Nephron progenitor cell (in vitro differentiated cells): ENCODE measurements at places on chromosomes 6 and 20.
A peak's percentile ranks its signal among the peaks of the same experiment; 100 is the strongest.

DNA sequence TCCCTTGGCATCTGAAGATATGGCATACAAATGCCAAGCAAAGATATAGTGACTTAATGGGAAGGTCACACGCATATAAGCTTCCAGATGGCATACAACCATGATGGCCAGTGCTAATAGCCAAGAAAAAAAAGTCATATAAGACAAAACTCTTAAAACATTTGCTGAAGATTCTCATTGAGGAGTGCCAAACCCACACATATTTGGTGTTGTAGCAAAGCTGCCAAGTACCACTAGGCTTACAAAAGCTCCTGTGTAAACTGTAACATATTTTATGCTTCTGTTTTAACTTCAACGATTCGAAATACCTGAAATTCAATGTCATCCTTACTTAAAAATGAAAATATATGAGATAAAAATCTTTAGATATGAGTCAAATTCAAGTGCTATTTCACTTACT is 123.0 kb downstream of the HMGCLL1 start:
- DNase-seq, result no peak

- DNase-seq, result peak; percentile 85
Measured at GRCh38 chr20:38805502-38805957, at the start of gene PPP1R16B. PPP1R16B (plus strand) TSS chr20:38805697; CDS start chr20:38835926, 30,229 bp downstream.

DNA sequence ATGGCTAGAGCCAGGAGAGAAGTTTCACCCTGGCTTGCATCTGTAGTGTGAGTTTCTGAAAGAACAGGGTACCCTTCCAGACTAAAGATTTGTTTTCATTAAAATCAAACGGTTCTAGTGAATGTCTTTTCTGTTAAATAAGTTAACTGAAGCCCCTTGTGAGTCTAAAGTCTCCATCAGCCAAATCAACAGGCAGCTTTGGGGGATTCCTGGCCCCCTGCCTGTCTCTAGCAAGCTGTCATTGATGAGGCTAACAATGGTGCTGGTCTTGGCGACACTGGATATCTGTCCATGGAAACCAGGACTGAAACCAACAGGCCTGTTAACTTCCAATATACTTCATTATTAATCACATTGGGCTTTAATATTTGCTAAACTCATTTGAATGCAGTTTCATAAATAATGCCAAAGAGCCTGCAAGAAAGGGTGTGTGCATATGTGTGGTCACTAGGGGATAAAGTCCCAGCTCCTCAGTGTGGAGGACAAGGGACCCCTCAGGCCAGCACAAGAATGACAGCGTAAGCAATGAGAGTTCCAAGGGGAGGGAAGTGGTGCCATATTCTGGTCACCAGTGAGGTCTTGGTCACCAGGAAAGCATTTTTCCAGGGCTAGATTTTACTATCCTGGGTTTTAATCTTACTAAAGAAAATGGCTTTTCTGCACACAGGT is 9.1 kb upstream of the RNF182 start:
- no peak for DNase-seq

DNA sequence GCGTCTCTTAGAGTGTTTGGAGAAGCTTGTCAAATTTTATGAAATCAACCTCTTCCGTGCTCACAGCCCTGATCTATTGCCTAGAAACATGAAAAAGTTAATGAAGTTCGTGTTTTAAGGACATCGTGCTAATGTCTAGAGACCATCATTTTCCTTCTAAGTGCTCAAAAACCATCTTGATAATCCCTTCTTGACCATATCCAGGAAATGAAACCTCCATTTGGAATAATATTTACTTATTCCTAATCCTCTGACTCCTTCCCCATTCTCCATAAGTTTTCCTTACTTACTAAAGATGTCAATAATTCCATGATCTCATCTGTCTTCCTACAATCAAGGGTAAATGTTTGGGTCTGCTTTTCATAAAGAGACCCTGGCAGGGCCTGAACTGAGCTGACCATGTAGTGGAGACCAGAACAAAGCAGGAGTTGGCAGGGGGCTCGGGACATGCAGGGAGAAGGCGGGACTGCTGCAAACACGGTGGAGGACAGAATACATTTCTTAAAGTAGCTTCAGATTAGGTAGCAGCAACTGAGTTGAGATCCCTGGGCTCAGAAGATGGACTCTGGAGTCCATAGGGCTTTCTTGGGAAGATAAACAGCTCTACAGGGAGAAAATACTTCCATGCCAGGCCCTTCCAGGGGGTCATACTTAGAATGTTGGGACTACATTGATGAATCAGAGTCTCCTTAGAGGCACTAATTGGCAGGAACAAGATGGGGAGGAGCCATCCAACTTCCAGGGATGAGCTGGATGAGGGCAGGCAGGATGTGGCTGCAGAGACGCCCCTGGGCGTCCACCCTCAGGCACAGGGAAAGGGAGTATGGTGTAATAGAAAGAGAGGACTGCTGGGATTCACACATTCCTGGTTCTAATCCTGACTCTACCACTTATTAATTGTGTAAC is 100.7 kb downstream of the RIN2 start:
- no peak for DNase-seq

- DNase-seq, result no peak
Measured at GRCh38 chr6:31426395-31427354, 23.3 kb downstream of the MICA start.

GRCh38 chr6:133980168-133980567 is 27.1 kb downstream of the TBPL1 start:
- no peak for DNase-seq

DNA sequence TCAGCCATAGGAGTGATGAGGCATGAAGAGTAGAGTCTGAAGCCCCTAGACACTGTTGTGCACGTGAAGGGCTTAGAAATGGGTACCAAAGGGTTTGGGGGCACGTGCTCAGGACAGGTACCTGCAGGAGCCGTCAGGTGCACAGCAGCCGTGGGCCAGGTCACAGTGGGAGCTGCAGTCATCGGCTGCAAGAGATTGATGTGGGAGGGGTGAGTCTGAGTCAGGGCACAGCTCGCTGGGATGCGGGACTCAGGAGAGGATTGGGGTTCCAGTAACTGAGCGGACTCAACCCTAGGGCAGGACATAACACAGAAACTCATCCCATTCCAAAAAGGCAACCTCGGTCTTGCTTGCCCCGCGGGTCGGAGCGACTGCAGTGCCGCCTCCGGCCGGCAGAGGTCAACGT is 1.1 kb downstream of the DLK2 start:
- DNase-seq, result no peak

- no peak for DNase-seq
Measured at GRCh38 chr6:129490521-129491255, 219.3 kb downstream of the ARHGAP18 start.

DNA sequence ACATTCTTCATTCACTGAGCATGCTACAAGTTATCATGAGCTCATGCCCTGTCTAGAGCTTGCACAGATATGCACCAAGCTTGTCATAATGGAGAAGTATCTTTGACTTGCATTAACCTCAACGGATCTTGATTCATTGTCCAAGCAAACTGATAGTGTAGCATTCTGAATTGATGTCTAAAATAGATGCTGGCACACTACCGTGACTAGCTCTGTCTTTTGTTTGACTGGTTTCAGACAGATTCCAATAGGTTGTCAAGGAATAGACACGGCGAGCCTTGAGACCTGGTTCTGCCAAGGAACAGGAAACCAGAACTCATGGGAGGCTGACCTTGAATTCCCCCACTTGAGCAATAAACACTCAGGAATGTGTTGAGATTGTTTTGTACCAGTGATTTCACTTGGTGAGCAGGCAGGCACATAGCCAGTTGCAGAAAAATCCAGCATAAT is 1153.1 kb upstream of the GJE1 start:
- no peak for DNase-seq

GRCh38 chr6:22940581-22941290 is 371.4 kb downstream of the HDGFL1 start:
- DNase-seq, result no peak

- no peak for DNase-seq
Measured at GRCh38 chr6:85482206-85482904, 32.5 kb downstream of the NT5E start.

GRCh38 chr20:53561505-53561904 is 32.1 kb downstream of the ZNF217 start:
- DNase-seq, result no peak

DNA sequence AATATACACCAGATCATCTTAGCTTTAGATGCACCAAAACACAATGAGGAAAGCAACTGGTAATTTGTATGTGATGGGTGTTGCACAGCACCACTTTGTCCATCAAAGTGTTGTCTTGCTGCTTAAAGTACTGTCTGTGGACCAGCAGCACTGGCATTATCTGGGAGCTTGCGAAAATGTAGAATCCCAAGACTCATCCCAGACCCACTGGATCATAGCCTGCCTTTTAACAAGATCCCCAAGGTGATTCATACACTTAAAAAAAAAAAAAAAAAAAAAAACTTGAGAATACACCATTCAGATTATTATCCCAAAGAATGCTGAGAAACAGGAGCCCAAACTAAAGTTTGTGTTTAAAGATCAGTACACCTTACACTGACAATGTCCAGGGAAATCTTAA is 123.4 kb downstream of the TASP1 start:
- no peak for DNase-seq

- peak; percentile 44 for DNase-seq
Measured at GRCh38 chr6:26065952-26066380, 21.3 kb upstream of the HFE start.

GRCh38 chr20:13852306-13852705 is 67.5 kb downstream of the NDUFAF5 start:
- no peak for DNase-seq

GRCh38 chr20:41497186-41497895 is 120.8 kb downstream of the CHD6 start:
- DNase-seq, result no peak

GRCh38 chr6:12208190-12208589 is 82.0 kb upstream of the EDN1 start:
- DNase-seq, result no peak

GRCh38 chr6:104625536-104625935 is 234.2 kb downstream of the HACE1 start:
- DNase-seq, result no peak

DNA sequence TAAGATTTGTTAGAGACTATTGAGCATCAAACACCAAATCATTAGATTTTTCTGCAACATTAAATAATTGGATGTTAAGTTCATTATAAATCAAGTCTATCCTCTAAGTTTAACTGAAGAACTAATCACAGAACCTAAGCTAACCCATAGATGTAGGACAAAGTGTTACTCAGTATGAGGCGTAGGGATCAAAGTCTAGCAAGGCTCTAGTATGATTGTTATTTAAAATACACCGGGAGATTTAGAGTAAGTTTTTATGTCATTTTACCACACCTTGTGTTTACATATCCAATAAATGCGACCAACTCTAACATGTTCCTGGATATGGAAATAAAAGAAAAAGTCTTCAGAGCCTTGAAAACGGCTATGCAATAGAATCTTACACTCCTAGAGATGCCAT is 2.6 kb downstream of the ADGB start:
- no peak for DNase-seq

- no peak for DNase-seq
Measured at GRCh38 chr6:12806796-12807195, 90.2 kb downstream of the PHACTR1 start.

GRCh38 chr6:13226071-13226470 is 102.3 kb downstream of the TBC1D7 start:
- no peak for DNase-seq

GRCh38 chr6:85703406-85703805 is 60.7 kb upstream of the SYNCRIP start:
- DNase-seq, result no peak
